ENCODE measurements at places on chromosomes 16 and 17.

DNA sequence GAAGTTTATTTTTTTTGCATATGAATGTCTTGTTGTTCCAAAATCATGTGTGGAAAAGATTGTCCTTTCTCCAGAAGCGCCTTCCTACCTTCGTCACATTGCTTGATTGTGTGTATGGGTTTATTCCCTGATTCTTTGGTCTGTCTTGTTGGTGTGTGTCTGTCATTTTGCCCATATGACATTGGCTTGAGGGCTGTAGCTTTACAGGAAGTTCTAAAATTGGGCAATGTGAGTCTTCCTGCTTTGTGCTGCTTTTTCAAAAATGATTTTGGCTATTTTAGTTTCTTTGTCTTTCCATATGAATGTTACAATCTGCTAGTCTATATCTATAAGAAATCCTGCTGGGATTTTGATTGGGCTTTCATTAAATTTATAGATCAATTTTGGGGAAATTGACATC is 217.2 kb downstream of the SNX29 start:
- DNase-seq: no peak

GRCh38 chr17:78842881-78843565 is 2.4 kb upstream of the USP36 start:
- DNase-seq: no peak

DNA sequence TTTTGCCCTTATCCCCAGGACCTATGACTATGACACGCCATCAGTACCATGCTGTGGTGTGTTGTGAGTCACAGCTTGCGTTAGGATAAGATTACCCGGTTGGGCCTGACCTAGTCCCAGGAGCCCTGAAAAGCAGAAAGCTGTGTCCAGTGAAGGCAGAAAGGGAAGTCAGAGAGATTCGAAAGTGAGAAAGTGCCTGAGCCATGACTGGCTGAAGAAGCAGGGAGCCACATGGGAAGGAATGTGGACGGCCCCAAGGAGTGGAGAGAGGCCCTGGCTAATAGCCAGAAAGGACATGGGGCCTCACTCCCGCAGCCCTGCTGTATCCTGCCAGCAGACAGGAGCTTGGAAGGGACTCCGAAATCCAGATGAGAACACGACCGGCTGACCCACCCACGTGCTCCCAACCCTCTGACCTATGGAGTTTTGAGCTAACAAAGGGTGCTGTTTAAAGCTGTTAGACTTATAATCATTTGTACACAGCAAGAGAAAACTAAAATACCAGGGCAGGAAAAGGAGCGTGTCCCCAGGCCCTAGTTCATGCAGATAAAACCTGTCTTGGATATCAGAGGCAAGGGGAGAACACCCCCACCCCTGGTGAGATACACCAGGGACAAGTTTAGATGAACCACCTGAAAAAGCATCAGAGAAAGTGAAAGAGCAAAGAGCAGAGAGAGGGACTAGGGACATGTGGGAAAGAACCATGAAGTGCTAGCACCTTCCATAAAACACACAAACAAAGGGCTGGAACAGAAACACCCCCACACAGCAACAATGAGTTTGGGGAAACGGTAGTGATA is 115.3 kb downstream of the SLC39A11 start:
- DNase-seq: no peak

GRCh38 chr17:78233678-78234077 is 2.2 kb downstream of the TMEM235 start:
- DNase-seq: no peak

DNA sequence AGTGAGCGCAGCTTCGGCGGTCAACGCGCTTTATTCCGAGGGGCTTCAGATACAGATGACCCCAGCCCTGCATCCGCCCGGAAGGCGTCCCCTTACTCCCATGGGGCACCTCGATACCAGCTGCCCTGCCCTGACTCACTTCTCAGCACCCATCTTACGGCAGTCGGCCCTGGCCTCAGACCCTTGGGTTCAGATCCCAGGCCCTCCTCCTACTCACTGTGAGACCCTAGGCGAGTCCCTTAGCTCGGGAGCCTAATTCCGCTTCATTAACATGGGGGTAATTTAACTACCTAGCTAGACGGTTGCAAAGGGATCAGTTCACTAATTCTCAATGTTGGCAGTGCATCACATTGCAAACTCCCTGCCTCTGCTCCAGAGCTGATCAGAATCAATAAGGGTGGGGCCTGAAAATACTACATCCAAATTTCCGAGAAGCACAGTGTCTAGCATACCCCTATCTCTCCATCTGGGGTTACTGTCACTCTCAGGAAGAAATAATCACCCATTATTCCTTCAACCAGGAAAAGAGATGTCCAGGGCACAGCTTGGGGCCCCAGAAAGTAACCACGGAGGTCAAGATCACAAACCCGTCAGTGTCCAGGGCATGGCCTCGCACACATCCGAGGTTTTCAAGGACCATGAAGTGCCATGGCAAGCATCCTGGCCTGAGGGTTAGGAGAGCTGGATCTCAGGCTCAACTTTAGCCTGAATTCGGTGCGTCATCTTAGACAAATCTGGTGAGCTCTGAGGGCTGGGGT is 415 bp upstream of the FLOT2 start:
- DNase-seq: no peak

DNA sequence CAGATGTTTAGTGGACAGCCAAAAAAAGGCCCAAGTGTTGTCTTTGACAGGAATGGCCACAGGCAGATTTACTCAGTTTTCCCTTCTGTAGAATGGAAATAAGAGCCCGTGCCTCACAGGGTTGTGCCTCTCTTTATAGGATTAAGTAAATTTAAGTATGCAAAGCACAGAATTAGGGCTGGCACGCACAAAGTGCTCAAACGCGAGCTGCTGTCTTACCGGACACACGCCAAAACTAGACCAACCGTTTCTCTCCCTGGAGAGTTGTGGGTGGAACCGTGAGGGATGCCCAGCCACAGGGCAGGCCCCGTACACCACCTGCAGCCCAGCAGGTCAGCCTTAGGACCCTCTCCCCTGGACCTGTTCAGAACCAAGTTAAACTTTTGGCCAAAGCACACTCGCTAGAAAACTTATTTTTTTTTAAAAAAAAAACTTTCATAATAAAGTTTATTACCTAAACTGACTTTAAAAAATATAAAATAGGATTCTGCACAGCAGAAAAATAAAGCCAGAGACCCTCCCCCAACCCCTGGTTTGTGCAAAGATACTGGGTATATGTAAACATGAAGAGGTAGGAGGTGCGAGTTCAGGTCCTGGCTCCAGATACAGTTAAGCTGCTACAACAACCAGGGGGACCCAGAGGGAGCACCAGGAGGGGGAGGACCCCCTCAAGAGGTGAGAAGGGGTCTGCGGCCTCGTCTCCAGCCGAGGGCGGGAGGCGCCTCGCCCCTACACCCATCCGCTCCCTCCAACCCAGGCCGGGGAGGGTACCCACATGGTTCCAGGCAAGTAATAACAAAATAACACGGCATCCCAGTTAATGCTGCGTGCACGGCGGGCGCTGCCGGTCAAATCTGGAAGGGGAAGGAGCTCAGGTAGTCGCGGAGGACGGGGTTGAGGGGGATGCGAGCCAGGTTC is 1.8 kb downstream of the SOCS1 start:
- no peak for DNase-seq

GRCh38 chr17:56593086-56593645 is 333 bp upstream of the NOG start:
- no peak for DNase-seq

DNA sequence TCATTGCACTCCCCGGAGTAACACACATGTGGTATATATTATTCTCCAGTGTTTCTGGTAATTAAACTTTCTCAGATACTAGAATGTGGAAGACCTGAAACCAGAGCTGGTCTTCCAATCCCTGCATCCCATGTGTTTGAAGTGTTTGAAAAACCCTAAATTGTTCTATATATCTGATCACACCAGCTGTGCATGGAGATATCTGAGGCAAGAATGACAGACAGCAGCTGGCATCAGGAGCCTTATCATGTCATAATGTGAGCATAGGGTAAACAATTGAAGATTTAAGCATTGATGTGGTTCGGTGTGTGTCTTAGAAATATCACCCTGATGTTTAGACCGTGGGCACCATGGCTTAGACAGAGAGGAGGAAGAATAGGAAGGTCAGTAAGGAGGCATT is 251.0 kb downstream of the CDH11 start:
- DNase-seq: no peak

GRCh38 chr16:68244903-68245853 is at the start of gene PLA2G15:
PLA2G15 (plus strand) TSS chr16:68245373; CDS start chr16:68245427, 54 bp downstream.
- no peak for DNase-seq

GRCh38 chr17:30415491-30415890 is 36.8 kb downstream of the CPD start:
- no peak for DNase-seq

- DNase-seq: no peak
Measured at GRCh38 chr16:74448990-74449389, 27.7 kb upstream of the CLEC18B start.

- DNase-seq: no peak
Measured at GRCh38 chr16:79372503-79373184, 227.9 kb downstream of the MAF start.

GRCh38 chr16:30491744-30492308 is 19.3 kb downstream of the ITGAL start:
- DNase-seq: no peak

DNA sequence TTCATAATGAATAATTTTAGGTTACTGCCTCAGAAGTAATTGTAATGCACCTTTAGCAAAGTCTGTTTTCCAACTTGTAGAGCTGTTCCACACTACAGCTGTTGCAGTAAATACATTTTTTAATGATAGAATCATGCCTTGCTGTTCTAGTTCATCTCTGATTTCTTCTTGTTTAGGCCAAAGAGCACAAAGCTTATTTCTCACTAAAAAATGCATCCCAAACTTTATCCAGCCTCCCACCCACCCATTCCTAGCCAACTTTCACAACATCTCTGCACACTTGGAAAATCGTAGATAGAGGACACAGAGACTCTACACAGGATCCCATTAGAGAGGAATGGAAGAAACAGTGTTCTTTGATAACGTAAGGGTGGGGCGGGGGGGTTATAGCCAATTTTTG is 252.2 kb upstream of the DYNLRB2 start:
- DNase-seq: no peak

DNA sequence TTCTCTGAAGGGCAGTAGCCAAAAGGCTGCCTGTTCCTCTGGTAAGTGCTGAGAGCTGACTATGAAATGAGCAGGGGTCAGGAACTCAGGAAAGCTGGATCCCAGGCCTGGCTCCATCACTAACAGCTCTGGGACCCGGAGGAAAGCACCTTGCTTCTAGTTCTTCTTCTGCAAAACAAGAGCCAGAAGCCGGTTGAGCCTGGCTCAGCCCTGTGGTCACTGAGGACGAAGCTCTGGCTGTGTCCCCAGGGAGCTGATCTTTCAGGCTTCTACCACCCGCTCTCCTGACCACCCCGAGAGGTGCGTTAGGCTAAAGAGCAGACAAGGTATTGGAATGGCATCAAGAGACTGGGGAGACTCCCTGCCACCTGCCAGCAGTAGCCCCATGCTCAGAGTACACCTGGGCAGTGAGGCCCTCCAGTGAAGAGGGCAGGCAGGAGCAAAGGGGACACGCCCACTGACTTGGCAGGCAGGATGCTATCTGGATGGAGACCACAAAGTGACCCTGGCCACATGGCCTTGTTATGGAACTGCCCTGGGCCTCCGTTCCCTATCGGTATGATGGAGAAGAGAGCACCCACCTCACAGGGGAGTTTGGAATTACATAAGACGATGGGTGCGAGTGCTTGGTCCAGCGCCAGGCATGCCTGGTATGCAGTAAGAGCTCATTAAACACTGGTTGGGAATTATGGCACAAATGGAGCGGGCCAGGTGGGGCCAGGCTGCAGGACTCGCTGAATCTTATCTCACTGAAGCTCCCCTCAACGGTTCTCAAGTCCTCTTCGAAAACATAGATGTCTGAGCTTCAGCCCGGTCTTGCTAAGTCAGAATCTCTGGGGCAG is 61.4 kb downstream of the COG7 start:
- no peak for DNase-seq

- DNase-seq: no peak
Measured at GRCh38 chr17:27536781-27537180, 80.5 kb downstream of the KSR1 start.

DNA sequence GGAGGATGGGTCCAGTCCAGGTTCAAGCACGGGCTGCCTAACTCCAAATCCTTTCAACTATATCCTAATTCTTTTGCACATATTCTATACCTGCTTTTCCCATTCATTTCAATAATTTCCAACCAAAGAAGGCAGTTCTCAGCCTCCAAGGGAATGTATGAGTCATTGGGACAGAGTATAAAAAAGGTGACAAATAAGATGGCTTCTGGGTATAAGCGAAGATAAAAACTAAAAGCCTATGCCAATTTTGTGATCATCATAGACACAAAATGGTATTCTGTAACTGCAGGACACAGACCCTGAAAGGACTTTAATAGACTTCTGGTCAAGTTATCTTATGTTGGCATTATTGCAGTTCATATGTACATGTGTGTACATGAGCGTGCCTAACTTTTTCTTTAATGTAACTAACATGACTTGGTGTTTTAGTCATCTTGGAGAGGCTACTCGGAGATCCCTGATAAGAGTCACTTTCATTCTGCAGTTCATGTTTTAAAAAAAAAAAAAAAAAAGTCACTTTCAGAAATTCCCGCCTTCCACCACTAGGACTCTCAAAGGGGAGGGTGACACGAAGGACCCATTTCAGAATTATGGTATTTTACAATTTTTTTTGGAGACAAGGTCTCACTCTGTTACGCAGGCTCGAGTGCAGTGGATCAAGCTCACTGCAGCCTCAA is 17.3 kb downstream of the COG1 start:
- DNase-seq: no peak

DNA sequence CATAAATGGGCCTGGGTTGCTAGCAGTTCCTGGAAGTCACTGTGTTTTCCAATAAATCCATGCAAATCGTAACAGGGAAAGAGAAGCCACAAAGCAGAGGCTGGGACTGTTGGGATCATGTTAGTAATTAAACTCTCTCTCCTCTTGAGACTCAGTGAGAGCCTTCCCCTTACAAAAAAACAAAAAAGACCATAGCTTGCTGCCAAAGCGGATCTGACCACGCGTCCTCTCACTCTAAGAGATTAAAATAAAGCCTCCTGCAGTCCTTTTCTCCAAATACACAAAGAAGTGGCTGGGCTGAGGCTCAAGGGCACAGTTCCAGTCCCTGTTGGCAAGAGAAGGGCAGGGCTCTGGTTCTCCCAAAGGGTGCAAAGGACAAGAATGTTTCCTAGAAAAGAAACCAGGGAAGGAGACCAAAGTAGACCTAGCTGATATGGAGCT is 38.5 kb downstream of the PIGL start:
- DNase-seq: no peak

DNA sequence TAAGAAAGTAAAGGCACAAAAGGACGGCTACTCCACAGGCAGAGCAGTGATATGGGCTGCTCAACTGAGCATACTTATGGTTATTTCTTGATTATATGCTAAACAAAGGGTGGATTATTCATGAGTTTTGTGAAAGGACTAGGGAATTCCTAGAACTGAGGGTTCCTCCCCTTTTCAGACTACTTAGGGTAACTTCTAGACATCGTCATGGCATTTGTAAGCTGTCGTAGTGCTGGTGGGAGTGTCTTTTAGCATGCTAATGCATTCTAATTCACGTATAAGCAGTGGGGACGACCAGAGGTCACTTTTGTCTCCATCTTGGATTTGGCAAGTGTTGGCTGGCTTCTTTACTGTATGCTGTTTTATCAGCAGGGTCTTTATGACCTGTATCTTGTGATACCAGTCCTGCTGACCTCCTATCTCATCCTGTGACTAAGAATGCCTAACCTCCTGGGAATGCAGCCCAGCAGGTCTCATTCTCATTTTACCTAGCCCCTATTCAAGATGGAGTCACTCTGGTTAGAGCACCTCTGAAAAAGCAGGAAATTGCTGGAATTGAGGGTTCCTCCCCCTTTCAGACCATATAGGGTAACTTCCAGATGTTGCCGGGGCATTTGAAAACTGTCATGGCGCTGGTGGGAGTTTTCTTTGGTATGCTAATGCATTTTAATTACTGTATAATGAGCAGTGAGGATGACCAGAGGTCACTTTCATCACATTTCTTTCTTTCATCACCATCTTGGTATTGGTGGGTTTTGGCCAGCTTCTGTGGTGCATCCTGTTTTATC is 388.5 kb downstream of the XYLT1 start:
- DNase-seq: no peak
